Aorta (tissue), 5 donors: ENCODE measurements at places on chromosomes 5 and 9.
A peak's percentile ranks its signal among the peaks of the same experiment; 100 is the strongest.

- no peak for DNase-seq
These were observed 97.9 kb downstream of the CHSY3 start for GRCh38 chr5:130002183-130002582.

GRCh38 chr5:141713616-141714309 lies 31.7 kb upstream of the ARAP3 start:
- no peak for DNase-seq

GRCh38 chr9:347667-348292 lies 133.1 kb downstream of the DOCK8 start:
- no peak for DNase-seq

GRCh38 chr5:6059137-6059800 lies 319.1 kb downstream of the MED10 start:
- no peak for DNase-seq

DNA sequence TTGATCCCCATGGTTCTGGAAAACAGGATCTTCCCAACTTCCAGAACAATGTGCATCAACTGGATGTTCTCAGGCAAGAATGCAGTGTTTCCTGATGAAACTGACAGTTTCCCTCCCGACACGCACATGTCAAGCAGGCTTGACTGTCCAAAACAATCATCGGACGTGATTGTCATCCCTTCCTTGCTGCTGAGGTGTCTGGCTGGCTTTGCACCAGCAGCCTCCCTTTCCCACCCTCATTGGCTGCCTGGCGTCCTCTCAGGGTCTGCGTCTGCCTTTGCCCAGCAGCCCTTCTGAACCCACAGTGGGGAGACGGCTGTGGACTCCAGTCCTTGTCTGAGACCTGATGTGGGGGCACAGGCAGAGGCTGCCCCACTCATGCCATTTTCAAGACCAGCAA lies 110.8 kb downstream of the MARCHF3 start:
- no peak for DNase-seq

DNA sequence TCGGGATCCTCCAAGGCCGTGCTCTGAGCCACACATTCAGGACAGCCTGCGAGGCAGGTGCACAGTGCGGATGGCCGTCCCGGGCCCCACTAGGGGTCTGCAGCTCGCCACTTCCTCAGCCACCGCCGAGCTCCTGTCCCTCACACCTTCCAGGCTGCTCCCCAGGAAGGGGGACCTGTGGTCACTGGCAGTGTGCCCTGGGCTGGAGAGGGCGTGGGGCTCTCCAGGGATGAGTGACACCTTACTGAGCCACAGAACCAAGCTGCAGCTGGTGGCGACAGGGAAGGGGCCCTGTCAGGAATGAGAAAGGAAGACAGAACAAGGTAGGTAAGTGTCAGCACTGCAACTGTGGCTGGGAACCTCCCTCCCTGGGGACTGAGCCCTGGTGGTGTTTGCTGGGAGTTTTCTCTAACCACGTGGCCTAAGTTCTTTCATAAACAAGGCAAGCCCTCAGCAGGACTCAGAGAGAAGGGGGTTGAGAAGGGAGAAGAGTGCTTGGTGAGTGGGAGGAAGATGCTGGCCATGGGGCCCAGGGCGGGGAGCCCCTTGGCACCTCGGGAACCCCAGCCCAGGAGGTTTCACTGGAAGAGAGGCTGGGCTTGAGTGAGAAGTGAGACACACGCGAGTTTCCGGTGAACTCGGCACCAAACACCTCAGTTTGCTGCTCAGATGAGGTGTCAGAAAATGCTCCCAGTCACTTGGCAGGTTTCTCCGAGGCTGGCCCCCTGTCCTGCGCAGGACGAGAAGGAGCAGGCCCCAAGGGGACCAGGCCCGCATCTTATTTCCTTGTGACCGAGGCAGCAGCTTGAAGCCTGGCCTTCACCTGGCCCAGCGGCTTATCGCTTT lies 5.2 kb downstream of the IL13 start:
- DNase-seq, result no peak

GRCh38 chr5:128358826-128359225 lies 179.2 kb downstream of the FBN2 start:
- no peak for DNase-seq

GRCh38 chr5:165460911-165461310 lies 1955.5 kb downstream of the MAT2B start:
- DNase-seq, result no peak

DNA sequence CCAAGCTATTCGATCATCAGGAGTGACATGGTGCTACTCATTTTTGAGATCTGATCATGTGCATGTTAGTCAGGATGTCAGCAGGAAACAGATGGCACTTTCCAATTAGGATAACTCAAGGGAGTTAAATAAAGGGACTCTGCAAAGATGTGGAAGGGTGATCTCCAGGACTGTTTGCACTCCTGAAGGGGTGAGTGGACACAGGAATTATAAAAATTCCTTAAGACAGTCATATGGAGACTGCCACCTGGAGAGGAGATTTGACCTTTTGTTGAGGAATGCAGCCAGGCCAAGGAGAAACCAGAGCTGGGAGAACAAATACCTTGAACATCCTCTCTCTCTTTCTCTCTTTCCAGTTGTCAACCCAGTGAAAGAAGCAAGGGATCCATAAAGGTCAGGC lies 189.1 kb downstream of the GABRG2 start:
- DNase-seq, result no peak

DNA sequence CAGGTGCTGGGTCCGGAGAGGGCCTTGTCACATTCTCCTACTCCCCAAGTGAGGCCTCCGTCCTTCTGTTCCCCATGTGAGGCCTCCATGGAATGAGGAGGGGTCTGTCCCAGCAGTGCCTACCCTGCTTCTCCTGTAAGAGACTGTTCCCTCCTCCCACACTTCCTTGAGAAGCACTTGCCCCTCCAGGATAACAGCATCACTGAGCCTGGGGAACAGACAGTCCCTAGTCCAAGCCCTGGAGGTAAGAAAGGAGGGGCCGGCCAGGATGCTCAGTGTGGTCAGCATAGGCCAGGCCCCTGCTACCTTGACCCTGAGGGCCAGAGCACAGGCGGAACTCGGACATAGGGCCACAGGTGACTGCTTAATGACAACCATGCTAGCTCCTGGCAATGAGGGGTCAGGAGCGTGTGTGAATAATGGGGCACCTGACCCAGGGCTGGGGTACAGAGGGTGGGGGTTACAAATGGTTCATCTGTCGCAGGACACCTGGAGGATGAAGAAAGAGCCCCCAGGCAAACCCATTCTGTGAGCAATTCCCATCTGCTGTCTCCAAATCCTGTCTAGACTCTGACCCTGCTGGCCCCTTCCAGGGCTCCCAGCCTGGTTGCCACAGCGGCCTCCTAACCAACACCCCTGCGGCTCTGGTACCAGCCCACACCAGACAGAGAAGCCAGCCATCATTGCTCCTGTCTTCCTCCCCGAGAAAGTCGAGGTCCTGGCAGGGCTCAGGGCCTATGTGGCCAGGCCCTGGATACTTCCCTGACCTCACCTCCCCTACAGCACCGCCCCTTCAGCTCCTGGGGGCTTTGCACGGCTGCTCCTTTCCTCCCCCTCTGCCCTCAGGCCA lies 20.3 kb downstream of the RALGDS start:
- DNase-seq, result peak; percentile 46

- peak; percentile 56 for DNase-seq
These were observed 31.3 kb downstream of the IPPK start for GRCh38 chr9:92638621-92639101.

DNA sequence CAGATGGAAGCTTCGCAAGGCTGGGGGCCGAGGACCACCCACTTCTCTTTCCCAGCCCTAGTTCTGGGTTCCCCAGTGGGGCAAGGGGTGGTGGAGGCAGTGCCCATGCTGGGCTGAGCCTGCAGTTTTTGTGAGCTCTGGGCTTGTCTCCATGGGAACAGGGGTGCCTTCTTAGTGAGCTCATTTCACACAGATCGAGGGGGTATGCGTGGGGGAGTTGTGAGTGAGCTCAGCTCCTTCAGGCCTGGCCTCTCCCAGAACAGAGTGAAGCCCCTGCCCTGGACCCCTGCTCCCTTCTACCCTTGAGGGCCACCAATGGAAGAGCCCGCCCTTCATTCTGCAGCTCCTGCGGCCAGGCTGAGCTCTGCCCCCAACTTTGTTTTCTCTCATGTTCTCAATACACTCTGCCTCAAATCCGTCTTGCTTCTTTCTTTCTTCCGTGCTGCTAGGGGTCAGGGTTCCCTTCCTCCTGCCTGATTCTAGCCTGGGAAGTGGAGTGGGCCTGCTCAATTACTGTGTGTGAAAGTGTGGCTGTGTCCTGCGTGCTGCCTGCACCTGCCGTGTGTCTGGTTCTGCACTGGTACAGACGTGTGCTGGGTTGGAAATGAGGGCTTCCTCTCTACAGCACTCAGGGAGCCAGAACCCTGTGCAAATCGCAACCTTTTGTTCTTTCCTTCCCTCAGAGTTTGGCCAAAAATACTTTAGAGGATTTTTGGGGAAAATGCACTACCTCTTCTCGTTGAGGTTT lies 9.0 kb upstream of the MYOZ3 start:
- peak; percentile 36 for DNase-seq

- no peak for DNase-seq
These were observed 219.2 kb downstream of the MAPKAP1 start for GRCh38 chr9:125487842-125488241.

DNA sequence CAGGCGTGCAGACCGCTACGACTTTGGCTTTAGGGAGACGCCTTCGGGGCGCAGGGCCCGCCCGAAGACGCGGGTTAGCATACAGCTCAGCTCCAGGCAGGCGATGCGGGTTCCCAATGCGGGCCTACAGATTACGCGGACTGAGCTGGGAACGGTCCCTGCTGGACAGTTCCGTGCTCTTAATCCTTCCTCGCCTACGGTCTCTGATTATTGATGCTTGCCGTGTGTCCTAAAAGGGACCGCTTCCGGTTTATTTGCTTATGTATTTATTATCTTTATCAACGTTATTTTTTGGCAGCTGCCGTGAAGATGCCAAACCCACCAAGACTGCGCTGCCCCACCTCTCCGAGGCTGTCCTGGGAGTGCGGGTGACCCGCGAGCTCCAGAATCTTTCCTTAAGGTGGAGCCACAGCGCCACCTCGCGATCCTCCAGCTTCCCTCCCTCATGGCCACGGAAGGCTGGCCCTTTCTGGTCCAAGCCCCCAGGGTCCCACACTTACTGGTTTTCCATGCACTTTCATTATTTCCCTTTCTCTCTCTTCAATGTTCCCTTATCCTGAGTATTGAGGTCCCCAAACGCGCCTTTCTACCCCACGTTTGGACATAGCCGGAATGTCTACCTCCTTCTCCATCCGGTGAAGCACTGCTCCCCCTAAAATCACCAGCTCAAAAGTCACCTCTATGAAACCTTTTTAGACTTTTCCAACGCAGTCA lies 7.0 kb upstream of the EBF1 start:
- peak; percentile 87 for DNase-seq

GRCh38 chr5:52995914-52996313 lies 6.8 kb downstream of the ITGA2 start:
- DNase-seq, result no peak

GRCh38 chr5:178383301-178383918 lies 150.8 kb upstream of the PHYKPL start:
- peak; percentile 27 for DNase-seq

DNA sequence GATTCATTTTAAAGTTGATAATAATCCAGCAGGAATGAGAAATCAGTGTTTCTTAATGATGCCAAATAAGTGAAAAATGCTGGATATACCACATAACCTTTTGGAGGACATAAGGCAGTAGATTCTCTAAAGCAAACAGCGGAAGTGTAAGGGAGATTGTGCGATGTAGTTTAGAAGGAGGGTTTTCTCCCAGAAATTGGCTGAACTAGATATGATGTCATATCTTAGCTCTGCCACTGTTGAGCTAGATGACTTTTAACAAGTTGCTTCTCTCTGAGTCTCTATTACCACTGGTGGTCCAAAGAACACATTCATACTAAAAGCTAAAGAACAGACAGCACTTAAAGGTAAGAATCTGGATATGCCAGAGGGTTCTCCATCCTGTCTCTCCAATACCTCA lies 107.0 kb downstream of the NR6A1 start:
- no peak for DNase-seq

- DNase-seq, result no peak
These were observed 359.8 kb upstream of the ZNF608 start for GRCh38 chr5:125106271-125106670.

DNA sequence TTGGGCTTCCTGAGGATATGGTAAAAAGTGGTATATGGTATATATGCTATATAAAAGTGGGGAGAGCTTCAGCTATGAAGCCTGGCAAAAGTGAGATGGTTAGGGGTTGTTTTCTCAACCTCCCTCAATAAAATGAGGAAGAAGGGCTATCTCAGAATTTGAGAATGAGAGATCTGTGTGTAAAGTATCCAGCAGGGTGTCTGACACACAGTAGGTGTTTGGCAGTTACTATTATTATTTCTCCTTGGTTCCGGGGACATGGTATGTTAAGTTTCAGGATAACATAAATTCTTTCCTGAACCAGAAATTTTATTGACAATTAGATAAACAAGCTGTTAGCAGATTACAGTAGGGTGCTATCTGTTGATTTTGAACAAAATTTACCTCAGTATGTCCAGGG lies 94.1 kb downstream of the DENND1A start:
- no peak for DNase-seq

GRCh38 chr9:8693464-8693863 lies 893.9 kb upstream of the DMAC1 start:
- DNase-seq, result no peak

GRCh38 chr5:146675636-146676035 lies 159.6 kb upstream of the GPR151 start:
- DNase-seq, result no peak

- no peak for DNase-seq
These were observed 108.1 kb upstream of the FBXL7 start for GRCh38 chr5:15391704-15392397.

DNA sequence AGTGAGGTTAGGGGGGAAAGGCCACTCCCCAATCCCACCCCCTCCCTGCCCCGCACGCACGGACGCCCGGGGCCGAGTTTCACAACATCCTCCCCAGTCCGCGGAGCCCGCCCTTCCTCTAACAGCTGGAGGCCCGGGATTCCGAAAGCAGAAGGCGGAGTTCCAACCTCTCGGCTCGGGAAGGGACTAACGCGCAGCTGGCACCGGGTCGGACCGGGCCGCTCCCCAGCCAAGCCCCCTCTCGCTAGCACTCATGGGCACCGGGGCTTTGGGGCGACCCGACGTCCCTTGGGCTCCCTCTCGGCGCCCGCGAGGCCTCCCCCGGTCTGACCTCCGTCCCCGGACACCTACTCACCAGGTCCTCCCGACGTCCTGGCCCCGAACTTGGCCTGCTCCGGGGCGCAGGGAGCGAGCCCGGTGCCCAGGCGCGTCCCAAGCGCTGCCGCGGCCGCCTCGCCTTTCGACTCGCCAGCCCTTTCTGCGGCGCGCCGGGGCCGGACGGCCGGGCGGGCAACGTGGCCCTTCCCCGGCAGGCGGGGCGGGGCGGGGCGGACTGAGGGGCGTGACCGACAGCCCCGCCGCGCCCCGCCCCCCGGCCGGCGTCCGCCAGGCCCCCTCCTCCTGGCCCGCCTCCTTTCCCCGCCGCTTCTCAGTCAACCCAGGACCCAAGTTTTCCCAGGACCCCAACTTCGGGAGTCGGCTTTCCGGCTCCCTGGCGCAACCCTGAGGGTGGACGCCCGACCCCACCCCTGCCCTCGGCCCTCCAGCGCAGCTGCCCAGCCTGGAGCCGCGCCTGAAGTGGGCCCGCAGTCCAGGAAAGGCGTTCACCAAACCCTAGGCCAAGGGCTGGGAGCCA lies at the start of gene MGAT1:
TSS of gene MGAT1 (minus strand) at position 482 of the 856 bp plus-strand sequence. CDS start 9,835 bp downstream, outside the sequence.
- peak; percentile 95 for DNase-seq
